Left kidney (tissue), 8 donors: ENCODE measurements at places on chromosomes 16 and 17.

DNA sequence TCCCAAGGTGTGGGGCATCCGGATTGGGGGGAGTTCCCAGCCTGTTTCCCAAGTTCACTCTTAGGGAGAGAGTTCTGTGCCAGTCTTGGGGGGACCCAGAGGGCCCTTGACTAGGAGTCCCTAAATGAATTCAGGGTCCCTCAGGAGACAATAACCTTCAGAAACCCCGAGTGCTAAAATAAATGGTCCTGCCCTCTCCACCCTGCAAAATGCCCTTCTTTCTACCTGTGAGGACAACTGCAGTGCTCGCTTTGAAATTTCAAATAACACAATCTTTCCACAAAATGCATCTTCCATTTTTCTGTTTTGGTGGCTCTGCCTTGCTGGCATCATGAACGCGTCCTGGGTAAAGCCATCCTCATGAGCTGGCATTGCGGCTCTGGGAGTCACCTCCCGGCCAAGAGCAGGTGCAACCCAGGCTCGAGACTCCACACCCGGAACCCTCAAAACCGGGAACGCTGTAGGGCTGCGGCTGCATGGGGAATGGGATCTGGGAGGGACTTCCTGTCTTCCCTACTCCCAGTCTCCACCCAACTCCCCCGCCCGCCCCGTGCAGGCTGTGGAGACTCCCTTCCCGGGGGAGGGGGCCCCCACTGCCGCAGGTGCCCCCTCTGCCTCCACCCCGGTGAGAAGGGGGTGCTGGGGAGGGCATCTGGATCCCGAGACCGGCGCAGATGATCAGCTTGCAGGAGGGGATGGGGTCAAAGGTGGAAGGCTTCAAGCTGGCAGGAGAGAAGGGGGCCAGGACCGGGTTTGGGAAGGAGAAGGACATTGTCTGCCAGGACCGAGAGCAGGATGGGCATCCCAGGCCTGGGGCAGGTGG, at the start of gene ZNF205:
Gene ZNF205 (plus strand): TSS at position 529 of the 823 bp plus-strand sequence. CDS start 845 bp downstream, outside the sequence.
- peak; percentile 76 for DNase-seq

GRCh38 chr17:68860941-68861340, 94.3 kb downstream of the ABCA8 start:
- no peak for DNase-seq

DNA sequence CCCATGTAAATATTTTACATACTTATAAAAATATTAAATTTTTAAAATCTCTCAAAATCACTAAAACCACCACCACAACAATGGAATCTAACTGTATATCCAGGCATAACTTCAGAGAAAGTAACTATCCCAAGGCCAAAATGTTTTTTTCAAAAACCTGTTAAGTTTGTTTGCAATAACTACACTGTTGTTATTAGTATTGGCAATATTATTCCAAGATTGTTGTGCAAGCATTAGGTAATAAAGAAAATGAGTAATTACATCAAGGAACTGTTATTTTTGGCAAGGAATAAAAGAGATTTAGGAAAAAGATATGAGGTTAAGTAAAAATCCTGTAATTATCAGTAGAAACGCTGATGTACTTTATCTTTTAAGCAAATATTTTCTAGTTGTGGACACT, 3.4 kb upstream of the KRTAP4-12 start:
- DNase-seq = no peak

DNA sequence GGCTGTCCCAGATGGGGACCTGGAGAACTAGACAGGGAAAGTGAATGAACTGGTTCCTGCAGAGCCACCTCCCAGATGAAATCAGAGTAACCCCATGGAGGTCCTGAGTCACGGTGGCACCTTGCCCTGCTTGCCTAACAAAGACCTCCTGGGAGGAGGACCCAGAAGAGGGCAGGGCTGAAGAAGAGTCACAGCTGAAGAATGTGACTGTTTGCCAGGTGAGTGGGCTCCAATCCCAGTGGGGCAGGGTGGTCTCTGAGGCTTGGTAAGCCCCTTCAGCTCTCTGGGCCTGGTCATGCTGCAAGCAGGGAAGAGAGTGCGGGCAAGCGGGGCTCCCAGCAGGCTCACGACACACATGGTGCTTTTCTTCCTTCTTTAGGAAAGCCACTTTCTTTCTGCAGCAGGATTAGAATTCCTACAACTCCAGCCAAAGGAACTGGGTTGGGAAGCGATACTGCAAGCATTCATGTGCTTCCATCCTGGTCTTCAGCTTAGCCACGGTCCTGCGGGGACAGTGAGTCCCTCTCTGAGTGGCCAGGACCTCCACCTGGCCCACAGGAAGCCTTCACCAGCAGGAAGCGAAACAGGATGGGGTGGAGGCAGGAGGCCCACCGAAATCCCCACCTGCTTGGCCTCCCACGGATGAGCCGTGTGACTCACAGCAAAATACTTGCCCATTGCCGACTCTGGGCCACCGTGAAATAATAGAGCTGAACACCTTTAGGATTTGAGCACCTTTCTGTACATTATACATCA, 4.3 kb downstream of the C16orf74 start:
- no peak for DNase-seq

DNA sequence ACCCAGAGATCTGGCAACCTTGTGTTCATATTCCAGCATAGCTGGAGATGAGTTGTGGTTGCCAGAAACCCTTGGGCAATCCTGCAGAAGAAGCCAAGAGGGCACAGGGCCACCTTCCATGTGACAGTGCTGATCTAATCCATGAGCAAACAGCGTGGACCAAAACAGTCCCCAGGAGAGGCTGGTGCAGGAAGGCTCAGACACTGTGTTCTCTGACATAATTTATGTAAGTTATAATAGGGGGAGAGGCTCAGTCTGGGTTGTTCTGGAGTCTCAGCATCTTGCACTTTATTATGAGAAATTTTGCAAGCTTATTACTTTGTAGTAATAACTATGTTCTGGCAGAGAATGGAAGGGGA, 273.9 kb downstream of the HAPSTR1 start:
- no peak for DNase-seq

DNA sequence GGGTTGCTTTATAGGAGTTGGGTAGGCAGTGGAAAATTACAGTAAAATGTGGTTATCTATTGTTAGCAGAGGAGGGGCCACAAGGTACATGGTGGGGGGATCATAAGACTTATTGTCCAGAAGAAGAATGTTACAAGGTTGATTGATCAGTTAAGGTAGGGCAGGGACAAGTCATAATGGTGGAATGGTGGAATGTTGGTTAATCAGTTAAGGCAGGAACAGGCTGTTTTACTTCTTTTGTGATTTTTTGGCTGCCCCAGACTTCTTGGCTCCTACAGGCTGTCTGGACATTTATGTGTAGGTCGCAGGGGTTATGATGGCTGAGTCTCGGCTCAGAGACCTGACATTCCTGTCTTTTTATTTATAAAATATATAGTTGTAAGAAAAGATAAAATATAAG, 2277.1 kb downstream of the TP53TG3F start:
- no peak for DNase-seq

DNA sequence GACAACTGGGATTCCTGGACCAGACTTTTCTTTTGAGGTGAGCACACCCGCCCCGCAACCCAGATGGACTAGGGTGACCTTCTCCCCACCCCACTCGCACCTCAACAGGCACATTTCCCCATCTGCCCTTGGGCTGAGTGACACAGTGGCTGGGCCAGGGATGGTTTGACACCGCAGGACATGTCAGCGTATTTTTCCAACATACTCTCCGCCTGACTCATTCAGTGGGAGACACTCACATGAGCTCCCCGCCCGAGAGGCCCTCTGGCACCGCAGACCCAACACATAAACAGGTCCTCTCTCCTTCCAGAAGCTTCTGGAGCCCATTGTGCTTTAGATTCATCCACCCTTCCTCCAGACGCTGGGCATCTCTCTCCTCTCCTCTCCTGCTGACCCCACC, 69.4 kb downstream of the ZDHHC7 start:
- DNase-seq = no peak

DNA sequence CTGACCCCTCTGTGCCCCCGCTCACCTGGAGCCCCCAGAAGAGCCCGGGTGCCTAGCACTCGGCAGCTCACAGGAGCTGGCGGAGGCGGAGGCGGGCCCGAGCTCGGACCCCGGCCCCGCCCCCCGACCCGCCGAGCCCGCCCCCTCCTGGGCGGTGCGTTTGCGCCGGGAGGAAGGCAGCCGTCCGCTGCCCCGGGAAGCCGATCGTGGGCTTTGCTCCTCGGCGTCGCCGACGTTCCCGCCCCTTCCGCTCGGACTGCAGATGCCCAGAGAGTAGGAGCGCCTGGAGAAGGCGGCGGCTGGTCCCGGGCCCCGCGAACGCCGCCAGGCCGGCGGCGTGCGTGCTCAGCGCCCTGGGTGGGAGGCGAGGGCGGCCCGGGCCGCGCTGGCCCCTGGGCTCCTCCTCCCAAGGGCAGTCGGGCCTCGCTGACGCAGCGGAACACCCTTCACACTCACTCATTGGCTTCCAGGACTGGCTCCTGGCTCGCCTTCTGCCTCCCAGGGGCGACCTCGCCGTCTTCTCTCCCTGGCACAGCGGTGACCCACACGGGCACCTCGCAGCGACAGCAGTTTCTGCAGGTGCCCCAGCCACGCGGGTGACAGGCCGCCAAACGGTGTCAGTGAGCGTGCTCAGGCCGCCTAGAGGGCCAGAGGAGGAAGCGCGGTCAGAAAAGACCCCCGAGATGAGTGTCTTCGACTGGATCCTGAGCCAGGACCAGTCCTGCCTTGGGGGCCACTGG, at the start of gene PLSCR3:
Gene PLSCR3 (minus strand): TSS at position 74 of the 740 bp plus-strand sequence. CDS start 415 bp downstream, outside the sequence.
- peak; percentile 82 for DNase-seq

DNA sequence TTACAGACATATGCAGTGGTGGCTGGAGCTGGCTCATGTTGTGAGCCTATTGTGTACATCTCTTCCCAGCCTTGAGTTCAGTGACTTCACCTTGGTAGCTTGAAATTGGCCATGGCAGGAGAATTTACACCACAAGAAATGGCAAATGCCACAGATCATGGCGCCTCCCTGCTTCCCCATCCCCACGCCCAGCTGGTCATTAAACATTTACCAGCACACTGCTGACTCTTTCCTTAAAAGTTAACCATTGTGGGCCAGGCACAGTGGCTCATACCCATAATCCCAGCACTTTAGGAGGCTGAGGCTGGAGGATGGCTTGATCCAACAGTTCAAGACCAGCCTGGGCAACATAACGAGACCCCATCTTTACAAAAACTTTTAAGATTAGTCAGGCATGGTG, 22.6 kb upstream of the ITGB4 start:
- no peak for DNase-seq

GRCh38 chr17:33688771-33689170, 395.7 kb upstream of the ASIC2 start:
- no peak for DNase-seq

DNA sequence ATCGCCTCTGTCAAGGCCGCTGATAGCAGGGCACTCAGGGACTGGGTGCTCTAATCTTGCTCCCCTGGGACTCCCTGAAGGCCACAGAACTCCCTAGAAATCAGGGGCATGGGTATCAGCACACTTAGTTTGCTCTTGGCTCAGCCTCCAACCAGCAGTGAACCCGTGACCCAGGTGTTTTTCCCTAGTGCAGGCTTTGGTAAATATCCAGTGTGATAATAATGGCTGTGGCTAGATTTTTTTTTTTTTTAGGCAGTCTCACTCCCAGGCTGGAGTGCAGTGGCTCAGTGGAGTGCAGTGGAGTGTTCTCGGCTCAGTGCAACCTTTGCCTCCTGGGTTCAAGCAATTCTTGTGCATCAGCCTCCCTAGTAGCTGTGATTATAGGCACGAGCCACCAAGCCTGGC, 10.3 kb downstream of the NUPR1 start:
- DNase-seq = no peak
